GM18507 (cell line): ENCODE measurements at places on chromosomes 5 and 9.

DNA sequence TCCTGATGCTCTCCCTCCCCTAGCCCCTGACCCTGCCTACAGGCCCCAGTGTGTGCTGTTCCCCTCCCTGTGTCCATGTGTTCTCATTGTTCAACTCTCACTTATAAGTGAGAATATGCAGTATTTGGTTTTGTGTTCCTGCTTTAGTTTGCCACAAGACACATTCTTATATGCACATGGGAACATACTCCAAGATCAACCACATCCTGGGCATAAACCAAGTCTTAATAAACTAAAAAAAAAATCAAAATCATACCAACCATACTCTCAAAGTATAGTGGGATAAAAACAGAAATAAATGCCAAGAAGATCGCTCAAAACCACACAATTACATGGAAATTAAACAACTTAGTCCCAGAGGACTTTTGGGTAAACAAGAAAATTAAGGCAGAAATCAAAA, 11.2 kb upstream of the ZCCHC9 start:
- no peak for DNase-seq

DNA sequence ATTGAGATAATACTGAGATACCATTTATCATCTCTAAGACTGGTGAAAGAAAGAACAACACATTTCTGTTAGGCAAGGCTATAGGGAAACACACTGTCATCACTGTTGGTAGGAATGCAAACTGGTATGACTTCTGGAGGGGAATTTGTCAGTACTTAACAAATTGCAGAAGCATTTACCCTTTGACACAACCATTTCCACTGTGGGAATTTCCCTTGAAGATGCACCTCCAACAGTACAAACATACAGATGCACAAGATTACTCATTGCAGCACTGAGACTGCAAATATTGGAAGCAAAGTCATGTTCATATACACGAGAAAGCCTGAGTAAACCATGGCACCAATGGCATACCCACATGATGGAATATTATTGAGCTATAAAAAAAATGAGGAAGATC, 17.6 kb downstream of the GM2A start:
- no peak for DNase-seq

GRCh38 chr5:172101547-172102217, 86.3 kb downstream of the STK10 start:
- no peak for DNase-seq

- no peak for DNase-seq
These were observed 109.4 kb upstream of the TBCA start for GRCh38 chr5:77885519-77885918.

- DNase-seq = no peak
These were observed 289.0 kb downstream of the NR3C1 start for GRCh38 chr5:143114481-143114880.

- no peak for DNase-seq
These were observed 433.9 kb upstream of the ZNF608 start for GRCh38 chr5:125180231-125180829.

- DNase-seq = no peak
These were observed 267.7 kb downstream of the GADD45G start for GRCh38 chr9:89872426-89872912.

- DNase-seq = no peak
These were observed 1.2 kb upstream of the ADGRV1 start for GRCh38 chr5:90557391-90557790.

GRCh38 chr9:18208166-18209059, 265.5 kb upstream of the ADAMTSL1 start:
- no peak for DNase-seq

DNA sequence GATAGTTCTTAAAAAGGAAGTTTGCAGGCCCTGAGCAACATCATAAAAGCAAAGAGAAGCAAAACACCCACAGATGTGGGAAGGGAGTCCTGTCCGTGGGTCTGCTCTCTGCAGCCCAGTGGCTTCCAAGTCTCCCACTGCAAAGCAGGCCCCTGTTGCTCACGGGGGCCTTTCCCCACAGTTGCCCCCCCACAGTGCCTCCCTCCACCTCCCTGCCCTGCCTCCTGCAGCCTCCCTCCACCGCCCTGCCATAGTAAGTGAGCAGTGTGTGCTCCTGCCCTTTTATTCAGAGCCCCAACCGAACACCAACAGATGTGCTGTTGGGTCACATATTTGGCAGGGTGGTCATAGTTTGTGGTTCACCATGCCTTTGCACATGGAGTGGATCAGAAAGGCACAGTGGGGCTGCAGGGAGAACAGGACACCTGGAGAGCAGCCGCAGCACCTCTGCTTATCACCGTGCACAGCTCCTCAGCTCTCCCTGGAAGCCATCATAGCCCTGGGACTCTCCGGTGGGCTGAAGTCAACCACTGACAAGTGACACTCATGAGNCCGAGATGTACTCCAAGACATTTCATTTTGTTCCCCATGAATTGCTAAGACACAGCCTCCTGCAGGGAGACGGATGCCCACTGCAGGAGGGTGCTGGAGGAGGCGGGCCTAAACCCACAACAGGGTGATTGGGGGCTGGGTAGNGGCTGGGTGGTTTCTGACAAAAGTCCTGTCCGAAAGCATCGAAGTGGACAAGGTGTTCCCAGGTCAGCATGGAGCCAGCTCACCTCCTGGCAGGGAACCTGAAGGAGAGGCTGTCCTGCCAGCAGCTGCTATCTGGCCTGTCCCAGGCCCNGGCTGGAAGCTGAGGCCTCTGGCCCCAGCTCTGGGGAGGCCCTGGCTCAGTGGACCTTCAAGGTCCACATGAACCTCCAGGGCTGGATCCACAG, 278.9 kb downstream of the GADD45G start:
- no peak for DNase-seq

DNA sequence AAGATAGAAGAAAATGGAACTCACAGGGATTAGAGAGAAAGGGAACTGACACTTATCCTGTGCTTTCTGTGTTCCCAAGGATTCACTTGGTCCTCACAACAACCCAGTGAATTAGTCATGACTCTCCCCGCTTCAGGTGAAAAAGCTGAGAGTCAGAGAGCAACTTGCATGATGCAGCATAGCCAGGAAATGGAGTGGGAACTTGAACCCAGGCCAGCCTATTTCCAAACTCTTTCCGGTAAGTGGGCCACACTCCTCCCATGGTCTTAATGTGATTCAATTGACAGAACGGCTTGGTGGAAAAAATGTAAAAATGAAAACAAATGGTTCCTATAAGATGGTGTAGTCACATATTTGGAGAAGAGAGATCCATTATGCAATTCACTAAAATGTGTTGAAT, 45.9 kb upstream of the CEMIP2 start:
- no peak for DNase-seq

GRCh38 chr5:120509053-120509452, 45.0 kb downstream of the PRR16 start:
- DNase-seq = no peak

DNA sequence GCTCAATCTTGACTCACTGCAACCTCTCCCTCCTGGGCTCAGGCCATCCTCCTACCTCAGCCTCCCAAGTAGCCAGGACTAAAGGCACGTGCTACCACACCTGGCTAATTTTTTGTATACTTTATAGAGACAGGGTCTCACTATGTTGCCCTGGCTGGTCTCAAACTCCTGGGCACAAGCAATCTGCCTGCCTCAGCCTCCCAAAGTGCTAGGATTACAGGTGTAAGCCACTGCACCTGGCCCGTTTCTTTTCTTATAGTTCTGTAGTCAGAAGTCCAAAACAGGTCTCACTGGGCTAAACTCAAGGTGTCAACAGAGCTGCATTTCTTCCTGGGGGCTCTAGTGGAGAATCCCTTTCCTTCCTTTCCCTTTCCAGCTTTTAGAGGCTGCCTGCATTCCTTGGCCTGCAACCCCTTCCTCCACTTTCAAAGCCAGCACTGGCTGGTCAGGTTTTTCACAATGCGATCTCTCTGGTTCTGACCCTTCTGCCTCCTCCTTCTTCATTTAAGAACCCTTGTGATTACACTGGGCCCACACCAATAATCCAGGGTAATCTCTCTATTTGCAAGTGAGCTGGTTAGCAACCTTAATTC, 16.3 kb downstream of the IRF1 start:
- no peak for DNase-seq

DNA sequence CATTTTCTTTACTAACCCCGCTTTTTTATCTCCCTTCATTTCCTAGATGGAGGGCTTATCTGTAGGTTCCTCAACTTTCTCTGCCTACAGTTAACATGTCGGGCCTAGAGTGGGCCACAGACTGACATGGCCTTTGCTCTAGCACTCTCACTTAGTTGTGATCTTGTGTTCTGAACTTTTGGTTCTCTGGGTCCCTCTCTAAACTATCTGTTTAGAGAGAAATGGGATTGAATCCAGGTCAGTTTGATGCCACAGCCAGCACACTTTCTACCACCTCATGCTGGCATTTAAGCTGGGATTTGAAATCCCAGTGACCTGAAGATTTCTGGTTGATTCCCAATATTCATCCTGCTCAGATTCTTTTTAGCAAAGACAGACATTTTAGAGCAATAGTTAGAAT, 388.5 kb upstream of the PAPPA start:
- no peak for DNase-seq

DNA sequence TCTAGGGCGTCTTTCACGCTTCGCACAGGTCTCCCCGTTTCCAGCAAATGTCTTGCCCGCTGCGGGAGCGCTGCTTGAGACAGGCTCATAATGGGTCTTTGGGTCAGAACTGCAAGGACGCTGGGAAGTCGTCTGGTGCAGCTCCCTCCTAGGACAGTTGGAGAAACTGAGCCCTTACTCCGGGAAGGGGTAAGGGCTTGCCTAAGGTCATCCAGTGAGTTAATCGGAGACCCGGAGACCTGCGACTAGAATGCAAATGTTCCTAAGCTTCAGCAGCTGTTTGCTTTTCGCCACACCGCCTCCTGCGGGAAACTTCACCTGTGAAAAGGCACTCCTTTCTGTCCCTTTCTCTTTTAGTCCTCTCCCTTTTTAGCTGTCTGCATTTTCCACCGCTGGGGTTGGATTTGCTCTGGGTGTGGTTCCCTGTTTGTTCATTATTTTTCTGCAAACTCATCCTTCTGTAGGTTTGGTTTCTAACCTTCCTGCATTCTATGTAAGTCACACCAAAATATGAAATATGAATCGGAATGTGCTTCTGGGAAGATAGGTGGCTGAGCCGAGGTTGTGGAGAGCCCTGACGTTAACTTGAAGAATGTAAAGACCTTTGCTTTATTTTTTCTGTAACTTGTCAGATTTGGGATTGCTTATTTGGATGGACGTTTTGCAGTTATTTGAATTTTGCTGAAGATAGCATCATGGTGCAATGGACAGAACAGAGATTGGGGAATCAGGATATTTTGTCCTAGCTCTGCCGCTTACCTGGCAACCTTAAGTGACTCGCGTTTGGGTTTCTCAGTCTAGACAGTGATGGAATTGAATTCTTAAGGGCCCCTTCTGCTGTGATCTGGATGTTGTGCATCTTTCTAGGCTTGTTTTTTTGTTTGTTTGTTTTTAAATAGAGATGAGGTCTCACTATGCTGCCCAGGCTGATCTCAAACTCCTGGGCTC, 909 bp downstream of the SLC36A1 start:
- DNase-seq = no peak

DNA sequence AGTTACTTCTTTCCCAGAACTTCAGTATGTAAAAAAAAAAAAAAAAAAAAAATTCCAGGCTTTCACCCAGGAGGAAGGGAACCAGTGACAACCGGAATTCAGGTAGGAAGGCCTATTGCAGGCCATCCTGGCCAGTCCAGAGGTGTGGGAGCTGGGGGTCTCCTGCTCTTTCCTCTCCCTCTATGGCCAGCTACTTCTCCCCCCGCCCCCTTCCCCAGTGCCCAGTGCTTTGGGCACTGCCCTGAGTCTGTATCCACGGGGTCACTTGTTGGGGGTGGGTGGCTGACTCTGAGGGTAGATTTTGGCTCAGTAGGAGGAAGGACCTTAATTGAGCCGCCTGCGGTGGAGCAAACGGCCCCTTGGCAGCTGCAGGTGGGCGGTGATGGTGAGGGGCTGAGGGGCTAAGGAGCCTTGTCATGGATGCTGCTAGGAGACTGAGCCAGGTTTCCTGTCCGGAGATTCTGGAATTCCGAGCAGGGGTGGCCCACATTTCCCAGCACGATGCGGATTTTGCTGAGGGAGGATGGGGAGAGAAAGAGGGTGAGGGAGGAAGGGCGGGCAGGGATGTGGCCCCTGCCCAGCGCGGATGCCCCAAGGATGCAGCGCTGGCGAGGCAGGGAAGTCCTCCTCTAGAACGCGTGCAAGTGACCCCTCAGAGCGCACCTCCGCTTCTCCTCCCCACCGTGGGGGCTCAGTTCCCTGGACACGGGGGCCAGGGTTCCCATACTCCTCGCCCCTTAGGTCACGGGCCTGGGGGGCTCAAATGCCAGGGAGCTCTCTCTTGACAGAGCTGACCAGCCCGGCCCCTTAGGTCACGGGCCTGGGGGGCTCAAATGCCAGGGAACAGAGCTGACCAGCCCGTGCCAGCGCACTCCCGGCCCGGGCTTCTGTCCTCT, 1.2 kb upstream of the PHF2 start:
- no peak for DNase-seq

DNA sequence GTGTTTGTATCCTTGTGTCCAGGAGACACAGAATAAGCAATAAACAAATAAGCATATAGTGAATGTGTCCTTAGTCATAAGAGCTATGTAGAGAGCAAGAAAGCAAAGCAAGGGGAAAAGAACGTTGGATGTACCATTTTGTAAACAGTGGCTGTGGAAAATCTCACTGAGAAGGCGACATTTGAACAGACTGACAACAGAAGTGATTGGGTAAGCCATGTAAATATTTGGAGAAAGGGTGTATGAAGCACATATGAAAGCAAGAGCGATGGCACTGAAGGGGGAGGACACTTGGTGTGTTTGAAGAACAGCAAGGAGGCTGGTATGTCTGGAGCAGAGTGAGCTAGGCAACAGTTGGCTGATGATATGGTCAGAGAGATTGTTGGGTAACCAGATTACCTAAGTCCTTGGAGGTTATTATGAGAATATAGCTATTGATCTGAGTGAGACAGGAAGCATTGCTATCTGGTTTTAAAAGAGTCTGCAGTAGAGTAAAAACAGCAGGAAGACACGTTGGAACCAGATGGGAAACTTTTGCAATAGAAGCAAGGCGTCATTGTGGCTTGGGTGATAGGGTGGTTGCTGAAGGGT, 115.5 kb upstream of the IL7R start:
- DNase-seq = no peak

DNA sequence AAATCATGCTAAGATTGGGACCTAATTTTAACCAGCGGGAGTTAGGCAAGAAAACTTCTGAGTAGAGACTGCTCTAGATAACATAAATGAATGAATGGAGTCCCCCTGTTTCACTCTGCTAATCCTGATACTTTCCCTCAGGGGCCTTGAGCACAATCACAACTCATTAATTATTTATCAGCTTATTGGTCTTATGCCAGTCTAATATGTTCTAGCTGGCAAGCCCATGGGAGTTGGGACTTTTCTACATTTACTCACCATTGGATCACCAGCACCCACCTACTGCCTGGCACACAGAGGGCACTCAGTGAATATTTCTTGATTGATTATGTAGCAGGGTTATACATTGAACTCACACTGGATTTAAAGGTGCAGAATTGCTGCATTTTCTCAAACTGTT, 13.5 kb upstream of the TMED7 start:
- DNase-seq = no peak

- DNase-seq = no peak
These were observed 14.8 kb downstream of the GGTA1 start for GRCh38 chr9:121484651-121485446.

- no peak for DNase-seq
These were observed 286.6 kb downstream of the FER start for GRCh38 chr5:109034306-109034705.

- DNase-seq = no peak
These were observed 66.8 kb downstream of the APBA1 start for GRCh38 chr9:69605406-69605805.

GRCh38 chr5:118533156-118533555, 455.2 kb downstream of the DTWD2 start:
- no peak for DNase-seq
